RCC 7860 (cell line): ENCODE measurements at places on chromosomes 11 and 22.

GRCh38 chr22:21766691-21767462, 31.3 kb upstream of the YPEL1 start:
- no peak for DNase-seq

GRCh38 chr11:8025123-8025522, 38.0 kb downstream of the EIF3F start:
- peak; percentile 69 for DNase-seq

- DNase-seq, result no peak
Observed at GRCh38 chr11:12642040-12642439, 32.2 kb upstream of the TEAD1 start.

GRCh38 chr11:111843661-111844060, 27.7 kb downstream of the ALG9 start:
- DNase-seq, result no peak

DNA sequence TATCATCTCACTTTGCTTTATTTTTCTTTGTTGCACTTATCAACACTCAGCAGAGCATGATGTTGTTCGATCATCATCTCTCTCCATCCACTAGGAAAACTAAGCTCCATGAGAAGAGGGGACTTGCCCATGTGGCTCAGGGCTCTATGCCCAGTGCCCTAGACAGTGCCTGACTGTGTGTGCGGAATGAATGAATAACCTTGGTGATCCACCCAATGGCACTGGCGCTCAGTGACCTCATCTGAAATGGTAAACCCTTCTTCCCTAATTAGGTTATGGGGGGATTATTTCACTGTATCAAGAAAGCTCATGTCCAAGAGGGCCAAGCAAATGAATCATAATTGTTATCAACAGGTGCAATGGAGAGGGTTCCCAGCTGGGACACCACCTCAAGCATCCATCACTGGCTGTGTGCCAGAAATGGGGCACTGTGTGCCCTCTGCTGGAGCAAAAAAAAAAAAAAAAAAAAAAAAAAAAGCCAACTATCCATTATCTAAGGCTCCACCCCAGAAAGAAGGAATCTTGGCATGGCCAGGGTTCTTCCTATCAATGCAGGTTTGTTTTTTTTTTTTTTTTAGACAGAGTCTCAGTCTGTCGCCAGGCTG, 172.6 kb downstream of the LARGE1 start:
- no peak for DNase-seq

GRCh38 chr22:20442485-20443284, 5.1 kb upstream of the SCARF2 start:
- DNase-seq, result no peak

DNA sequence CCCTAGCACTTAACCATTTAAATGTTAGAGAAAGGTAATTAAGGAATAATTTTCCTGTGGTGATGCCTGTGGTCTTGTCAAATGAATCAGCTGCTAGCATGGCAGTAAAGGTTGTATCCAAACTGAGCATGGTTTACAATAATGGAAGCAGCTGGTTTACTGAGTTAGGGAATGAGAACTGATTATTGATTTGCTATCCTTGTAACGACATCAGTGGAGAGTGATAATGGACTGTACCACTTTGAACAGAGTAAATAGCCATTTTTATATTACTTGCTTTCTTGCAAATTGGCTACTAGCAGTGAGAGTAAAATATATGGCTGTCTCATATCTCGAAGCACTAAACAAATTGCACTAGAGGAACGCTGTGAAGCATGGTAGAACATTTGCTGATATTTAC, 589.0 kb upstream of the ANO5 start:
- DNase-seq, result no peak

- DNase-seq, result no peak
Observed at GRCh38 chr11:43145653-43146052, 166.1 kb upstream of the API5 start.

GRCh38 chr11:10451426-10452116, 3.5 kb upstream of the AMPD3 start:
- no peak for DNase-seq

- DNase-seq, result no peak
Observed at GRCh38 chr11:84541731-84542340, 1085.3 kb downstream of the DLG2 start.

- DNase-seq, result no peak
Observed at GRCh38 chr11:65119670-65119995, 2.1 kb upstream of the ZNHIT2 start.

DNA sequence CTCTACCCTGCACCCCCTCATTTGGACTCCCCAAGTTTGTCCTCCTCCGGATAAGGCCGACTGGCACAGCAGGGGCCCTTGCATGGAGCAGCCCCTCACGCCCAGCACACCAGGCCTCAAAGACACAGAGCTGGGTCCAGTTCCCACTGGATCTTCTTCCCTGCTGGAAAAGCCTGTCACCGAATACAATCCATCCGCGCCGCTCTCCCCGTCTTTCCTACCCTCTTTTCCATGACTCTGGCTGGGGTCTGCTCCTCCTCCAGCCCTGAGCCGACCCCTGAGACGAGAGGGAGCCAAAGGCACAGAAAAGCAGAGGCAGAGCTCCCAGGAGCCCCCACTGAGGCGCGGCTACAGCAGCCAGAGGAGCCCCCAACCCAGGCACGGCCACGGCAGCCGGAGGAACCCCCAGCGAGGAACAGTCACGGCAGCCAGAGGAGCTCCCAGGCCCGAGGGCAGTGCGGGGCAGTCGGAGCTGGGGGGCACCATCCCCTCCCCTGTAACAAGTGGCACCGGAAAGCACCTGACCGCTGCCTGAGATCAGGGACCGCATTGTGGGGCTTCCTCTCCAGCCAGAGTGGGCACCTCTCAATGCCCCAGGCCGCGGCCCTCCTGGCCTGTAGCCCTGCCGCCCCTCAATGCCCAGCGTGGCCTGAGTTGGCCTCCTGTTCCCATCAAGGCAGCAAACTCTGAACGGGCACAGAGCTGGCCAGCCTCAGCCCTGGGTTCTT, 12.0 kb downstream of the ALG12 start:
- DNase-seq, result no peak
